ENCODE measurements at places on chromosomes 13 and 19.
A peak's percentile ranks its signal among the peaks of the same experiment; 100 is the strongest.

GRCh38 chr13:105342281-105342820 is 1193.1 kb downstream of the EFNB2 start:
- no peak for DNase-seq

DNA sequence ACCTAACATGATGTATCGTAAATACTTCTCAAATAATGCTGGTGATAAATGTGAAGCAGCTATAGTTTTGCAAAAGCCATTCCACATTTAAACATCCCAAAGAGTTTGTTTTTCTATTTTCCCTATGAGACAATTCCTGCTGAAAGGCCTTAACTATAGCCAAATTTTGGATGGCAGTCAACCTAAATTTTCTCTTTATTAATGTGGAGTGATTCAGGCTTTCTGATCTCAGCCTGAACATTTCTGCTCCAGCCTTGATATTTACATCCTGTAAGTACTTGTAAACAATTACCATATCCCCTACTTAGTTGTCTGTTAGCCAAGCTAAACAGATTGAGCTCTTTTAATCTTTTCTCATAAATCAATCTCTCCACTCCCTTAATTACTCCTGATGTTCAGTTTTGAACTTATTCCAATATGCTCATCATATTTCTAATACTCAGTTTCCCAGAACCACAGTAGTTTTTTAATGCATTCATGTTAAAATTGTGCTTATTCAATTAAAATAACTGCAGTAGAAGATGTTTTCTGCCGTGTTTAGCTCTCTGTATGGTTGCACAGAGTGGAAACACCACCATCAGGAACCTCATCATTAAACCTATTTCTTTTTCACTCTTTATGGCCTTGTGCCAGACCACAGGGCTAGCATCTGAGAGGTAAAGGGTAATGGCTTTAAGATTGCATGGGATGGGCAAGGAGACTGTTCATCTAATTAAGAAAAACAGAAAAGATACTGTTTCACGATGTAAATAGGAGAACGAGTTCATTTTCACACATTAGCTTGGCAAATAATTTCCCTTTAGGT is 1235.2 kb upstream of the SLC10A2 start:
- no peak for DNase-seq

- DNase-seq = no peak
Observed at GRCh38 chr13:32624441-32624840, 38.2 kb downstream of the PDS5B start.

GRCh38 chr13:111855191-111855590 is 211.8 kb upstream of the SOX1 start:
- DNase-seq = no peak

DNA sequence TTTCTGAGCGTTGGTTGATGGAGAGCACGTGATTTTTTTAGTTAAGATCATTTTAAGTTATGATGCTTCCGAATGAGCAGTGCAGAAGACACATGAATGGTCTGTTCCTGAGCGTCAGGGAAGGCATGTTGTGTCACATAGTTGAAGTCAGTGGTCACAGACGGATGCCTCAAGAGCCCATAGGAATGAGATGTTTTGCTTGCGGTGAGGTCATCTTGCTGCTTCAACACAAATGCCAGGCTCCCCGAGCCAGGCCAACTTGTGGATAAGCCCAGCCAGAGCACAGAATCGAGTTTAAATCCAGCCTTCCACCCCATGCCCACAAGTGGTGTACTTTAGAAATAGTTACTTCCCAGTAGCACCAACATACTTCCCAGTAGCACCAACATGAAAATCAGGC is 5.4 kb downstream of the UPF3A start:
- DNase-seq = no peak

- DNase-seq = no peak
Observed at GRCh38 chr13:99977334-99977911, 4.2 kb upstream of the ZIC2 start.

- DNase-seq = no peak
Observed at GRCh38 chr13:111241862-111242261, 78.6 kb upstream of the TEX29 start.

DNA sequence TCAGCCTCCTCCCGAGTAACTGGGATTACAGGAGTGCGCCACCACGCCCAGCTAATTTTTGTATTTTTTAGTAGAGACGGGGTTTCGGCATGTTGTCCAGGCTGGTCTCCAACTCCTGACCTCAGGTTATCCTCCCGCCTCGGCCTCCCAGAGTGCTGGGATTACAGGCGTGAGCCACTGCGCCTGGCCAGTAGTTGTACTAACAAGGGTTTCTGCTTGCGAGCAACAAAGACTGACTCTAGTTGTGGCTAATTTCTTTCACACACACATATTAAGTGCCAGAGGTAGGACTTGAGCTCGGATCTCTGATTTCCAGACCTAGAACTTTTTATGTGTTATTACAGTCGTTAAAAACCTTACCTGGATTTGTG is 635 bp upstream of the PCCA start:
- DNase-seq = no peak

DNA sequence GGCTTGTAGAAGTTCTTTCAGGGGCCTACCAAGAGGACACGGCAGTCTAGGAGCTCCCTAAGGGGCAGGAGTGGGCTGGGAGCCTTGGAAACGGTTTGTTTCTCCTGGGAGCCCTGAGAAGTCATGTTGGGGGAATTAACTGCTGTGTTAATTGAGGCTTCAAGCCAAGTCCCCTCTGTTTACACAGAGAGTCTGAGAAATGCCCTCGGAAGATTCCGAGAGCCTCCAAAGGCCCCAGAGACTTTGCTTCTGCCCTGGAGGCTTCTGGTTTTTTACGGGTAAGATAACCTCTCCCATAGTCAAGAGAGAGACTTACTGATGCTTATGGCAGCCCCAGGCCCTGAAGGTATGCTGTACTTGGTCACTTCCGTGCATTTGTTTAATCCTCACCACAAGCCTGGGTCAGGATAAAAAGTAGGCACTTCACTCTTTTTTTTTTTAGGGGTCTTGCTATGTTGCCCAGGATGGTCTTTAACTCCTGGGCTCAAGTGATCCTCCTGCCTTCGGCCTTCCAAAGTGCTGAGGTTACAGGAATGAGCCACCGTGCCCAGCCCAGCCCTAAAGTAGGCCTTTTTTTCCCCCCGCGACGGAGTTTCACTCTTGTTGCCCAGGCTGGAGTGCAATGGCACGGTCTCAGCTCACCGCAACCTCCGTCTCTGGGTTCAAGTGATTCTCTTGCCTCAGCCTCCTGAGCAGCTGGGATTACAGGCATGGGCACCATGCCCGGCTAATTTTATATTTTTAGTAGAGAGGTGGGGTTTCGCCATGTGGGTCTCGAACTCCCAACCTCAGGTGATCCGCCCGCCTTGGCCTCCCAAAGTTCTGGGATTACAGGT is 15.2 kb downstream of the IER2 start:
- DNase-seq = no peak

DNA sequence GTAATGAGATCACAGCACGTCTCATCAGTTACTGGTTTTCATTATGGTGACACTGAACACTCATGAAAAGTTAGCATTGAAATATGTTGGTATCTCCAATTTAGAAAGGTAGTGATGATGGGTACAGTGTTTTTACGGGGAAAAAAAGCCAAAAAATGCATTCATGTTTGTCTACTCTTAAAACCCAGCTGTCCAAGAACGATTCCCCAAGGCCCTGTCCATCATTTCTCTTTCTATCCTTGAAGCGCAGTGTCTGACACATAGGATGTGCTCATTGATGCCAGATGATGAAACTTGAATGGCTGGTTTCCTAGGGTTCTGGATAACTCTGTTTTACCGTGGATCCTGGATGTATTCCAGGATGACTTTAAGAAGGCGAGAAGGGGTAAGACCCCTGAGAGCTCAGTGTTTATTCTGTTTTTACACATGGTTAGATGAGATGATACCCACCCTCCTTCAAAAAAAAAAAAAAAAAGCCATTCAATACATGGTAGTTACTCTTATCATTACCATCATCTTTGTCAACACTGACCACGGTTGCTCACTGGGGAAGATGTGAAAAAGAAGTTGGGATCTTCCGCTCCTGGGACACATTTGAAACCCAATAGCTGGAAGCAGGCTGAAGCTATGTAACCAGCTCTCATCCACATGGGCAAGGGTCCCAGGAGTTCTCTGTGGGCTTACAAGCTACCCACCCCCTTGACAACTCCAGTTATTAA is 22.5 kb downstream of the SERP2 start:
- DNase-seq = no peak

DNA sequence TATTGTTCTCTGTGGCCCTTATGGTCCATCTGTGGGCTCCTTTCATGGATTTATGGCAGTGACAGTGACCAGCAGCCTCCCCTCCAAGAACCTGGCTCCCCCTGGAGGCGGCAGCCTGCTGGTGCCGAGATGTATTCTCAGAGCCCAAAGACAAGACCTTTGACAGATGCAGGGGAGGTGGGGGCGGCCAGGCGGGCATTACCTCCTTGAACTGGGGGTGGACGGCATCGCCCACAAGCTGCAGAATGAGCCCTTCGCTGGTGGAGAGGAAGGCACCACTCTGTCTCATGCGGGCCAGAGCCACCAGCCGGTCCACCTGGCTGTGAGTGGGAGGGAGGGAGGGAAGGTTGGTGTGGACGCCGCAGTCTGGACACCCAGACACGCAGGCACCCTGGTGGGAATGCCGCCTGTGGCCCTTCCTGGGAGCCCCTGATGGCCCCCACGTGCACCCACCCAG is 6.6 kb downstream of the ISOC2 start:
- DNase-seq = peak; percentile 68

- no peak for DNase-seq
Observed at GRCh38 chr13:93037780-93038179, 188.8 kb upstream of the GPC6 start.

DNA sequence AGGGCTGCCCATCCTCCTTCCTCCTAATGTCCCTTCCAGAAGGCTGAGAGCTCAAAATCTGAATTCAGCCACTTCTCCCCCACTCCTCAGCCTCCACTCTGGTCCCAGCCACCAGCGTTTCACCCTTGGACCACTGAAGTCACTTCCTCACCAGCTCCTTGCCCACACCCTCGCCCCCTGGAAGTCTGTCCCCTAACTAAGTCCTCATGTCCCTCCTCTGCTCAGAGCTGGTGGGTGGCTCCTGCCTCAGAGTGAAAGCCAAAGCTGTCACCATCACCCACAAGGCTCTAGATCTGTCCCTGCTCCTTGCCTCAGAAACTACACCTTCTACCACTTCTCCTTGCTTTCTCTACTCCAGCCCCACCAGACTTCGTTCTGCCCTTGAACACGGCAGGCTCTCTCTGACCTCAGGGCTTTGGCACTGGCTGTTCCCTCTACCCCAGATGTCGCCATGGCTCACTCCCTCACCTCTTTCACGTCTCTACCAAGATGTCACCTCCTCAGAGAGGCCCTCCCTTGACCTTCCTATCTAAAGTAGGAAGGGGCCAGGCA is 1.7 kb downstream of the ERCC1 start:
- no peak for DNase-seq

DNA sequence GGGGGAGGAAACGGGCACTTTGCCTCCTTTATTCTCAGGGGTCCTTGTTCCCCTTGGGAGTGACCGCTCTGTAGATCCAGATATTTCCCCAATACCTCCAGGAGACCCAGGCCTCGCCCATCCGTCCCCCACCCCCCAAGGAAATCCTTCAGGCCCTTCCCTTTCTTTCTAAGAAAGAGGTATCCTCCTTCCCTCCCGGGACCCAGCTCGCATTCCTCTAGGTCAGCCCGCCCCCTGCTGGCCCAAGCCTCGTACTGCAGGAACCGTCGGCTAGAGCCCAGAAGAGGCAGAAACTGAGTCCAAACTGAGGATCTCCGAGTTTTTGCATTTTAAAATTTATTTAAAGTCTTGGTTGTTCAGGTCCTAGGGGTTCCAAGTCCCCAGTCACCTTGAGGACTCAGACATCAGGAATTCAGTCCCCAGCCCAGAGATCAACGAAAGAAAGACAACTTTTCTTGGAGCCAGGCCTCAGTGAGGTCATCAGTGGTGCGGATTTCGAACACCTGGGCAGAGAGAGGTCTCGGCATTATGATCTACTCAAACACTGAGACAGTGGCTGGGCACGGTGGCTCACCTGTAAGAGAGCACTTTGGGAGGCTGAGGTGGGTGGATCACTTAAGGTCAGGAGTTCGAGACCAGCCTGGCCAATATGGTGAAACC is 7.5 kb upstream of the LRFN1 start:
- DNase-seq = peak; percentile 81

DNA sequence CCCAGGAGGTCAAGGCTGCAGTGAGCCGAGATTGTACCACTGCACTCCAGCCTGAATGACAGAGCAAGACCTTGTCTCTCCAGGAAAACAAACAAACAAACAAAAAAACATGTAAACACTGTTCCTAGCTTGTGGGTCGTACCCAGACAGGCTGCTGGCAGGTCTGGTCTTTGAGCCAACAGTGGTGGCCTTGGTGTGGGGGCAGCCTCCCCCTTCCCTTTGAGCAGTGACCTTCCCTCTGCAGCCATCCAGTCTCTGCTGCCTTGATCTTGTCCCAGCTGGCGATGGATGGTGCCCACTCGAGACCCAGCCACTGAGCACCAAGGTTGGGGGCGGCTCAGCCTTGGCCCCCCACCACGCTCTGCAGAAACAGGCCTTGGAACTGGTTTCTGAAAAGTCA is 143.3 kb downstream of the KDM4B start:
- no peak for DNase-seq

DNA sequence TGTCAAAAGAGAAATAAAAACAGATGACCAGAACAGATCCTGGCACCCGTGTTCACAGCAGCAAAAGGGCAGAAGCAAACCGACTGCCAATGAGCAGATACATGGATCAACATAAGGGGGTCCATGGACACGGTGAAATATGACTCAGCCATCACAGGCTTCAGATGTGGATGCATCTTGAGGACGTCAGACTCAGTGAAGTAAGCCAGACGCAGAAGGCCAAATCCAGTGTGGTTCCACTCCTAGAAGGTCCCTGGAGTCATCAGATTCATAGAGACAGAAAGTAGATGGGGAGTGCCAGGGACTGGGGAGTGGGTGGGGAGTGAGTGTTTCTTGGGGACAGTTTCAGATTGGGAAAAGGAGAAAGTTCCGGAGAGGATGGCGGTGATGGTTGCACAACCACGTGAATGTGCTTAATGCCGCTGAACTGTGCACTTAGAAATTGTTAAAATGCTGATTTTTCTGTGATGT is 28.8 kb upstream of the SEMA6B start:
- DNase-seq = no peak

- no peak for DNase-seq
Observed at GRCh38 chr13:36772853-36773252, 46.2 kb upstream of the RFXAP start.

GRCh38 chr13:61672756-61673155 is 257.1 kb upstream of the PCDH20 start:
- no peak for DNase-seq

- DNase-seq = no peak
Observed at GRCh38 chr13:66950666-66951065, 279.5 kb downstream of the PCDH9 start.

- no peak for DNase-seq
Observed at GRCh38 chr19:18843960-18844359, 12.2 kb downstream of the UPF1 start.

GRCh38 chr13:51818781-51819511 is 15.0 kb upstream of the DHRS12 start:
- DNase-seq = no peak

DNA sequence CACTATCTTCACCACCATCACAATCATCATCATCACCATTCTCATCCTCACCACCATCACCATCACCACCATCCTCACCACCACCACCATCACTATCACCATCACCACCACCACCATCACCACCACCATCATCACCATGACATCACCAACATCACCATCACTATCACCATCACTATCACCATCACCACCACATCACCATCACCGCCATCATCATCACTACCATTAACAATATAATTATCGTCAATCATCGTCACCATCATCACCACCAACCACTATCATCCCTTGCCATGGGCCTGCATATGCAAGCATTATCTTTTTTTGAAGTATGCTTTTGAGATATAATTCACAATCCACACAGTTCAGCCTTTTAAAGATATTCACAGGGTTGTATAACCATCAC is 7.6 kb upstream of the PPP6R1 start:
- DNase-seq = no peak

GRCh38 chr13:47904891-47905290 is 96.2 kb downstream of the SUCLA2 start:
- no peak for DNase-seq
